ENCODE measurements at places on chromosomes 7 and 10. TPM values are rescaled to one million over a fixed set of nuclear protein-coding genes. Genes with fewer than 3 reads are reported as not detected.

GRCh38 chr7:127759945-127760421 is 108.0 kb downstream of the SND1 start:
- H3K4me3 ChIP-seq, result no peak overlapping the region
- H3K36me3 ChIP-seq, result peaks cover 9% of the 10 kb centered on the region
- peaks cover 5% of the 10 kb centered on the region for H3K4me1 ChIP-seq

- no peaks in the 10 kb centered on the region for H3K4me1 ChIP-seq
- H3K4me3 ChIP-seq, result peak overlapping the region; percentile 89
- H3K27ac ChIP-seq, result peak overlapping the region; percentile 96
- peak; percentile 90 for DNase-seq
- H3K27me3 ChIP-seq, result peaks cover 5% of the 10 kb centered on the region
Observed at GRCh38 chr7:140924019-140924820, 509 bp downstream of the BRAF start.

EIF4H gene
- 489 TPM for total RNA-seq

- no peaks in the 10 kb centered on the region for H3K4me1 ChIP-seq
- H3K4me3 ChIP-seq, result no peak overlapping the region
- no peak for DNase-seq
Observed at GRCh38 chr7:64867863-64868440, 35.1 kb upstream of the ZNF273 start.

GRCh38 chr7:8809320-8809719 is 375.9 kb downstream of the NXPH1 start:
- H3K27ac ChIP-seq, result no peak overlapping the region
- no peaks in the 10 kb centered on the region for H3K4me1 ChIP-seq
- H3K27me3 ChIP-seq, result no peaks in the 10 kb centered on the region
- no peak for DNase-seq

DNA sequence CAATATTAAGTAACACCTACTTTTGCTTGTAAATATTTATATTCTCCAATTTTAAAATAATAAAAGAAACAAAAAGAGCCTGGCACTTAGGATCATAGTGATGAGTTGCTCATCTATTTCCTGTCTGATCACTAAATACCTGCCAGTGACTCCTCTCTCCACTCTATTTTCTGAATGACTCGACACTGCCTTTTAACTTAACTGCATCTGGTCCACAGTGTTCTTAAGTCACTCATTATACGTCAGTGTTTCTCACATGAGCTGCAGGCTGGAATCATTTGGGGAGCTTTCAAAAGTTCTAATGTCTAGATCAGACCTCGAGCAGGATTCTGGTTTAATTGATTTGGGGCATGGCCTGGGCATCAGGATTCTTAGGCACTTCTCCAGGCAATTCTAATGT is 78.0 kb upstream of the AGBL3 start:
- H3K36me3 ChIP-seq, result peaks cover 5% of the 10 kb centered on the region
- DNase-seq, result no peak
- no peak overlapping the region for H3K27ac ChIP-seq
- no peak overlapping the region for H3K4me3 ChIP-seq
- no peaks in the 10 kb centered on the region for H3K27me3 ChIP-seq

DNA sequence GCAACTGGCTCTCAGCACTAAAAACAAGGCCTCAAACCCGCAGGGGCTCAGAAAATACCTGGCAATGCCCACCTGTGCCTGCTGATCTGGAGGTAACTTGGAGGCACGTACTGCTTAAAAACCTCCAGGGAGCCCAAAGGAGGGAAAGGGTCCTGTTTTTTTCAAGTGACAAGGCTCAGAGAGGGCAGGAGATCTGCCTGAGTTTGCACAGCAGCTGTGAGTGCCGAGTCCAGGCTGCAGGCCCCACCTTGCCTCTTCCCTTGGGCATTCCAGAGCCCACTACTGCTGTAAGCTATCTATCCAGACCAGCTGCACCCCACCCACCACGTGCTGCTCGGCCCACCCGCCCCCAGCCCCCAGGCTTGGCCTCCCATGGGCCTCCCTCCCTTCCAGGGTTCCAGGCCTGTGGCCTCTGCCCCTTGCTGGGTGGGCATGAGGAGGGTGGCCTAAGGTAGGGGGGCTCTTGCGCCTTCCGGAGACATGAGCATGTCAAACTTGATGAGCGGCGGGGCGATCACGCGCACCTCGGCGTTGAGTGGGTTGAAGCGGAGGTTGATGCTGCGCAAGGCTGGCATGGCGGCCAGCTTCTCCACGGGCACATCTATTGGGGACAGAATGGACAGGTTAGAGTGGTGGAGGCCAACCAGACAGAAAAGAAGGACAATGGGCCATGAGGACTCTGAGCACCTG is 17.2 kb upstream of the NPFFR1 start:
- no peak overlapping the region for H3K27ac ChIP-seq
- DNase-seq, result no peak
- no peaks in the 10 kb centered on the region for H3K27me3 ChIP-seq
- H3K4me3 ChIP-seq, result no peak overlapping the region
- no peaks in the 10 kb centered on the region for H3K36me3 ChIP-seq

- no peak for DNase-seq
- H3K4me1 ChIP-seq, result no peaks in the 10 kb centered on the region
- no peak overlapping the region for H3K4me3 ChIP-seq
- H3K27me3 ChIP-seq, result no peaks in the 10 kb centered on the region
- peaks cover 9% of the 10 kb centered on the region for H3K36me3 ChIP-seq
Observed at GRCh38 chr7:102460467-102460866, 4.2 kb downstream of the ALKBH4 start.
